ENCODE measurements at places on chromosomes 1 and 21.

DNA sequence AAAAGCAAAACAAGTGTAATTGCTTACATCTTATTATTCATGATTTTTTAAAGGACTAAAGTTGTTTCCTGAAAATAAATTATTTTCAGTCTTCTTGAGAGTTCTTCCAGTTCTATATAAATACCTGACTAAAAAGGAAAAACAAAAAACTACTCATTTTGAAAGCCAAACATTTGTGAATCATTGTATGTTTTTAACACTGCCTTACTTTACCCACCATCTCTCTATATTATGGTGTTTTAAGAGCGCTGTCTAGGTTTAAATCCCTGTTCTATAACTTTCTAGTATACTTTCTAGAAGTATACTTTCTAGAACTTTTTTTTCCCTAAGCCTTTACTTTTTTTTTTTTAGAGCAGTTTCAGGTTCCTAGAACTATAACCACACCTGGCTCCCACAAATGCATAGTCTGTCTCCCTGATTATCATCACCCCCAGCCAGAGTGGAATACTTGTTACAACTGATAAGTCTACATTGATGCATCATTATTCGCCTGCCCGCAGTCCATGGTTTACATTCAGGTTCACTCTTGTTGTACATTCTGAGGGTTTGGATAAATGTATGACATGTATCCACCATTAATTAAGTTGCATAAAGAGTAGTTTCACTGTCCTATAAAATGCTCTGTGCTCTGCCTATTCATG is 9.8 kb downstream of the RSBN1 start:
- no peaks in the 10 kb centered on the region for H3K27me3 ChIP-seq
- H3K4me1 ChIP-seq, result peaks cover 16% of the 10 kb centered on the region
- H3K27ac ChIP-seq, result no peak overlapping the region

- no peaks in the 10 kb centered on the region for H3K4me1 ChIP-seq
- no peaks in the 10 kb centered on the region for H3K36me3 ChIP-seq
- no peaks in the 10 kb centered on the region for H3K27me3 ChIP-seq
- H3K27ac ChIP-seq, result no peak overlapping the region
- H3K4me3 ChIP-seq, result no peak overlapping the region
Observed at GRCh38 chr1:213110349-213111300, 59.6 kb downstream of the RPS6KC1 start.

DNA sequence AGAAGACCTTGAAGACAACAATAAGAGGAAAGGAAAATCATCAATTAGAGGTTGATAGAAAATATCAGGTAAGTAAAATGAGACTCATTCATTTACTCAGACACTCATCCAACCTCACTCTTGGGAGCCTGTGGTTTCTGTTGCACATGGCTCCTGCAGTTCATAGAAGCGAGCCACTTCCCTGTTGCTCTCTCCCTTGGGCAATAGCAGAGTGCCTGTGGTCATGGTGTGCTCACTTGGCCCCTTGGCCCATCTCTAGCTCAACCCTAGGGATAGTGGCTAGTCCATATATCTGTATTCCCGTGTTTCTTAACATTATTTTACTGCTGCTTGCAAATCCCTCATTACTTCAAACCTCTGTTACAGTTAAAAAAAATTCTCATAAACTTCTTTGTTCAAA is 368.6 kb downstream of the PTPRC start:
- peak; percentile 8 for DNase-seq
- H3K27ac ChIP-seq, result no peak overlapping the region
- no peak overlapping the region for H3K4me3 ChIP-seq

DNA sequence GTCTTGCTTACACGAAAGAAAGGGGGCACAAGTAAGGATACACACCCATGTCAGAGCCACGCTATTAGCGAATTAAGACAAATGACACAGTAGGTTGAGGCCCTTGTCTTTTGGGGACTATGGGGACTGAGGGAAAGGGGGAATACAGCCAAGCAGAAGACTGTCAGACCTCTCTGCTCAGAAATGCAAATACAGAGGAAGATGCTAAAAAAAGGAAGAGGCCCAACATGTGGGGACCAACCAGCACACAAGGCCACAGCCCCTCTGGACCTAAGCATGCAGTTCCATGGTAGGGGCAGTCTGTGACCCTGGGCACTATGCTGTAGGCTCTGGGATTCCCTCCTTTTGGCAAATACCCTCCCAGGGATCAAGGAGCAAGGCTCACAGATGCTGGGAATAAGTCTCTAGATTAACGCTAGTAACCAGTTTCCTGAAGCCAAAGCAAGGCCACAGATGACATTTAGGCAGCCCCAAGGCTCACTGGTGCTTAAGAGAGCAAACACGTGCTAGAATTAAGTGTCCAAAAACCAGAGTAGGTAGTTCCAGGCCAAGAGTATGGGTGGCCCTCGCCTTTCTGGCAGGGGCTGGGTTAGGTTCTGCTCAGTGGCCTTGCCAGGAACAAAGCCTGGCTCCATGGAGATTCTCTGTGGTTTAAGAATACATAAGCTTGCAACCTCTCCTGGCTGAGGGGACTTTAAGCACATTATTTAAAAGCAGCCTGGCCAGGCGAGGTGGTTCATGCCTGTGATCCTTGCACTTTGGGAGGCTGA is 38.2 kb downstream of the RABIF start:
- H3K27me3 ChIP-seq, result no peaks in the 10 kb centered on the region
- DNase-seq, result no peak
- H3K4me1 ChIP-seq, result peaks cover 6% of the 10 kb centered on the region
- no peak overlapping the region for H3K4me3 ChIP-seq
- H3K36me3 ChIP-seq, result no peaks in the 10 kb centered on the region
- H3K27ac ChIP-seq, result no peak overlapping the region

DNA sequence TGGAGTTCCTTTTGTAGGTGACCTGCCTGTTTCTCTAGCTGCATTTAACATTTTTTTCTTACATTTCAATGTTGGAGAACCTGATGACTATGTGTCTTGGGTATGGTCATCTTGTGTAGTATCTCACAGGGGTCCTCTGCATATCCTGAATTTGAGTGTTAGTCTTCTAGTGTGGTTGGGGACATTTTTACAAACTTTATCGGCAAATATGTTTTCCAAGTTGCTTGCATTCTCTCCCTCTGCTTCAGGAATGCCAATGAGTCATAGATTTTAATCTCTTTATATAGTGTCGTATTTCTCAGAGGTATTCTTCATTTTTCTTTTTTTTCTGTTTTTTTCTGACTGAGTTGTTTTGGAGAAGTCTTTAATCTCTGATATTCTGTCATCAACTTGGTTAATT is 684.0 kb downstream of the NCAM2 start:
- no peaks in the 10 kb centered on the region for H3K4me1 ChIP-seq
- DNase-seq, result no peak
- no peaks in the 10 kb centered on the region for H3K36me3 ChIP-seq
- H3K4me3 ChIP-seq, result no peak overlapping the region

- H3K27me3 ChIP-seq, result peaks cover 3% of the 10 kb centered on the region
- H3K4me3 ChIP-seq, result no peak overlapping the region
- no peak for DNase-seq
- H3K27ac ChIP-seq, result no peak overlapping the region
- no peaks in the 10 kb centered on the region for H3K4me1 ChIP-seq
Observed at GRCh38 chr1:230335861-230336522, 90.1 kb downstream of the PGBD5 start.

Data from B cell (primary cell).